ENCODE measurements at places on chromosomes 1 and 21.
A peak's percentile ranks its signal among the peaks of the same experiment; 100 is the strongest.

GRCh38 chr1:8182034-8182761 lies 135.7 kb upstream of the SLC45A1 start:
- DNase-seq = no peak

GRCh38 chr1:219987325-219987724 lies 59.0 kb upstream of the SLC30A10 start:
- DNase-seq = no peak

DNA sequence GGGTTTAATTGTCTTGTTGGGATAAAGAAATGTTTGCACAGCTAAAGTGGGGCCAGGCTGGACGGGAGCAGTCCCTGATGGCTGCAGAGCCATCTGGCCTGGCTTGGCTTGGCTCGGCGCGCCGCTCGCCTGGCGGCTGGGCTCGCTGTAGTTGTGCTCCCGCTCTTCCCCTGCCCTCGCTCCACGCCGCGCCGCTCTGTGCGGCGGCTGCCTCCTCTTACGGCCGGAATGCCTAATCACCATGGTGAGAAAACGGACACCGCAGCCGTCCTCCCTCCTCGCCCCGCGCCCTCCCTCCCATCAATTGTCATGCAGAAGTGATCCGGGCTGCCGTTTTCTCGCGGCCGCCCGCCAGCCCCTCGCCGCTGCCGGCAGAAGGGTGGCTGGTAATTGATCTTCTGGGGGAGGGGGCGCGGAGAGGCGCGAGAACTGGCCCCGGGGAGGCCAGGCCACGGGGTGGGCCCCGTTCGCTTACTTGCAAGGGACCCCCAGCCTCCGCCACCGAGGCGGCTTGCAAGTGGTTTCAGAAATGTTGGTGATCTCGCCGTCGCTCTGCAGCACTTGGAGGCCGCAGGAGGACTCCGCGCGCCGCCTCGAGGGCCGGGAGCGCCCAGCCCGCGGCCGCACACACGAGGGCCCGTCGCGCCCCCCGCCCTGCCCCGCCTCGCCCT lies 12.4 kb downstream of the RNF220 start:
- DNase-seq = no peak

- DNase-seq = no peak
Measured at GRCh38 chr1:65297706-65298105, 11.6 kb upstream of the DNAJC6 start.

DNA sequence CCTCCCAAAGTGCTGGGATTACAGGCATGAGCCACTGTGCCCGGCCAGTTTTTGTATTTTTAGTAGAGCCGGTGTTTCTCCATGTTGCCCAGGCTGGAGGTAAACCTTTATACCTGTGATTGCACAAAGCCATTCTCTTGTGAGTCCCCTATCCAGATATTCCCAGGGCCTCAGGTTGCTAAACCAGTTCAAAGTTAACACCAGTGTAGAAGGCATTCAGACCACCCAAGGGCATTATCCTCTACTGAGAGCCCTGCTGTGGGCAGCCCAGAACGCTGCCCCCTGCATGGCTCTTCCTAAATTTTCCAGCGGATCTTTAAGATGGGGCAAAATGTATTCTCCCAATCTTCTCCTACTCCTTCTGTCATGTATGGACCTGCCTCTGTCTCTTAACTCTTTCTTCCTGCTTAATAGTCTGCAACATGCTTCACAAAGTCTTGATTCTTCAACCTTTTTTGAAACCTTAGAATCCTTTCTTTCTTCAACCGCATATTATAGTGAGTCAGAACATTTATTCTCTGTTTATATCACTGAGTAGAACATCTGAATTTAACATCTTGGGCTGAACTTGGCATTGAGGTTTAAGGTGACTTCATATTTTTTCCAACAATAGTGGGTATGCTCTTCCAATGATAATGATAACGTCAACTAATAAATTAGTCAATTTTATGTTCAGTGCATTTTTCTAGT lies 36.0 kb downstream of the UBE4B start:
- DNase-seq = no peak

- DNase-seq = no peak
Measured at GRCh38 chr1:70910013-70910412, 137.6 kb downstream of the PTGER3 start.

- no peak for DNase-seq
Measured at GRCh38 chr1:118249641-118250040, 64.6 kb upstream of the SPAG17 start.

- DNase-seq = no peak
Measured at GRCh38 chr1:27872802-27873551, 633 bp downstream of the THEMIS2 start.

DNA sequence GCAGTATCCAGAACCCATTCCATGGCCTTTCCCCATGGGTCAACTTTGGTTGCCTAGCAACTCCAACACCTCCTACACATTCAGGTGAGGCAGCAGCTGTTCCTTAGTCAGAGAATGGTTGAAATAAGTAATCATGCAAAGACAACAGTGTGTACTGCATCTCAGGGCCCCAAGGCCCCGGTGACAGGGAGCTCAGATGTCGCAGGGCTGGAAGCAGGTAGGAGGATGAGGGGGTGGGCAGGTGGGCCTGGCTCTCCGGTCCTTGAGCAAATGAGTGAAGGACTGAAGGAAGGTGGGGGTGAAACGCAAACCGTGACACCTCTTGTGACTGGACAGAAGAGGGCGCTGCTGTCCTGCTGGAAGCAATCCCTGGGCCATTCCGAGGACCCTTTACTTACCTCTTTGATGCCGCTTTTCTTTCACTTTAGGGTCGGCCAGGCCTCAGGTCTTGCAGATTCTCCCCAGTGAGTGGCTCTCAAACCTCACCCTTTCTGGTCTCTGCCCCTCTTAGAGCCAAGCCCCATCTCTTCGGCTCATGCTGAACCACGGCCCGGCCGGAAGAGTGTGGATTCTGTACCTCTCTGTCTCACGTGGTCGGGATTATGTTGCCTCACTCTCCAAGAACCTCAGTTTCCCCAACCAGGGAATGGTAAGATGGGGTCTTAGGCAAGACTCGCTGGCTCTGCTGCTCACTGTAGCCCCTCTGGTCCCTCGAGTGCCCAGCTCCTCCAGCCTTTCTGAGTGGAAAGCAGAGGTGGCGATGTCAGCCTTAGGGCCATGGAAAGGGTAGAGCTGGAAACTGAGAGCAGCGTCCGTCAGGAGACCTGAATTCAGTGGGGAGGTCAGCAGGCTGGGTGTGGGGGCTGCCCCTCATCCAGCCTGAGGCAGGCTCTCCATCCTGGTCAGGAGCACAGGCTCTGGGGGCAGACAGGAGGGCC lies 5.6 kb upstream of the KCNA10 start:
- DNase-seq = peak; percentile 19

DNA sequence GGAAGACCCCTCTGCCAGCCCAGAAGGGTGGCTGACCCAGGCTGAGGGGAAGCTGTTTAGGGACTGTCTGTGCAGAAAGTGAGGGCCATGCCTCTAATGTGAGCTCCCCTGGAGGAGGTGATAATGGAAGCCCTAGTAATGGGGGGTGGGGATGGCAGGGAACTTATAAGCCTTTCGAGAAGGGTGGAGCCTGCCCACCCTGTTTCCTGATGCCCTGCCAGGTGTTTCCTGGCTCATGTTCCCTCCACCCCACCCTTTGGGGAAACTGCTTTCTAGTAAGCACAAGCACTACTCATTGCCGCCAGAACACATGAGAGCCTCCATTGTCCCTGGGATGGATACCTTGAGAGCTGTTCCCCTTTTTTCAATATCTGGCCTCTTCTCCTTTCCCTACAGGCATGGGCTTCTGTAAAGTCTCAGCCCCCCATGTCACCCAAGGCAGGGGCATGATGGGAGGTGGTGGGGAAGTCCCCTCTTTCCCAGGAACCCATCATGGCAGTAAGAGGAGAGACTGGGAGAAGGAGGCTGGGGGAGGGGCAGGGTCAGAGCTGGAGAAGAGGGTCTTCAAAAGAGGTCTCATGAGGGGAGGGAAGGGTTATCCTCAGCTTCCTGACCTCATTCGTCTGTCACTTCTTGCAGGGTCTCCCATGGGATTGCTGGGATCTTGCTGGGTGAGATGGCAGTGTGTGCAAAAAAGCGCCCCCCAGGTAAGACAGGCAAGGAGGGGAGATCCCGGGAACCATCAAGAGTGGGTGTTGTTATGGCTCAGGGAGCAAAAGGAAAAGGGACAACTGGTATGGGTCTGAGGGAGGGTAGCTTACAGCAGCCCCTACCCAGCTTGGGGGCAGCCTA lies 2.4 kb downstream of the ATP8B2 start:
- DNase-seq = no peak

GRCh38 chr1:221035662-221036153 lies 156.5 kb downstream of the HLX start:
- no peak for DNase-seq

Measured in activated effector memory CD4-positive, alpha-beta T cell treated with Interleukin-2 at 50 U/mL for 16 hours (primary cell).